K562 (cell line): ENCODE measurements at places on chromosomes 1 and 21.

DNA sequence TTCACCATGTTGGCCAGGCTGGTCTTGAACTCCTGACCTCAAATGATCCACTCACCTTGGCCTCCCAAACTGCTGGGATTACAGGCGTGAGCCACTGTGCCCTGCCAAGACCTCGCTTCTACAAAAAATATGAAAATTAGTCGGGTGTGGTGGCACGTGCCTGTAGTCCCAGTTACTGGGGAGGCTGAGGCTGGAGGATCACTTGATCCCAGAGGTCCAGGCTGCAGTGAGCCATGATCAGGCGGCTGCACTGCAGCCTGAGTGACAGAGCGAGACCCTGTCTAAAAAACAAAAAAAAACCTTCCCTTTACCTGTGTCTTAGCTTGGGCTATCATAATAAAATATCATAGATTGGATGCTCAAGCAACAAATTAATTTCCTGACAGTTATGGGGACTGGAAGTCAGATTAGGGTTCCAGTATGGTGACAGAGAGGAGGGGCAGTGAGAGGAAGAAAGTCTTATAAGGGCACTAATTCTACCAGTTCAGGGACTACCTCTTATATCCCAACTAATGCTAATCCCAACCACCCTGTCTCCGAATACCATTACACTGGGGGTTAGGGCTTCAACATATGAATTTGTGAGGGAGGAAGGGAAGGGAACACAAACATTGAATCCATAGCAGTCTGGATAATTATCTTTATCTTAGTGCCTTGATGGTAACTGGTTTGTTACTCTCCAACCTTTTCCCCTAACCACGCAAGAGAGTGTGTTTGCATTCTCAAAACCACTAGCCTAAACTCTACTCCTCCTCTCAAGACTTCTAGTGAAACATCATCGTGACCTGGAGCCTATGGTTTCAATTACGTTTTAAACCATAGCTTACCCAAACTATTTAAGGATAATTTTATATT lies 1.0 kb upstream of the NAXE start:
- DNase-seq: no peak

DNA sequence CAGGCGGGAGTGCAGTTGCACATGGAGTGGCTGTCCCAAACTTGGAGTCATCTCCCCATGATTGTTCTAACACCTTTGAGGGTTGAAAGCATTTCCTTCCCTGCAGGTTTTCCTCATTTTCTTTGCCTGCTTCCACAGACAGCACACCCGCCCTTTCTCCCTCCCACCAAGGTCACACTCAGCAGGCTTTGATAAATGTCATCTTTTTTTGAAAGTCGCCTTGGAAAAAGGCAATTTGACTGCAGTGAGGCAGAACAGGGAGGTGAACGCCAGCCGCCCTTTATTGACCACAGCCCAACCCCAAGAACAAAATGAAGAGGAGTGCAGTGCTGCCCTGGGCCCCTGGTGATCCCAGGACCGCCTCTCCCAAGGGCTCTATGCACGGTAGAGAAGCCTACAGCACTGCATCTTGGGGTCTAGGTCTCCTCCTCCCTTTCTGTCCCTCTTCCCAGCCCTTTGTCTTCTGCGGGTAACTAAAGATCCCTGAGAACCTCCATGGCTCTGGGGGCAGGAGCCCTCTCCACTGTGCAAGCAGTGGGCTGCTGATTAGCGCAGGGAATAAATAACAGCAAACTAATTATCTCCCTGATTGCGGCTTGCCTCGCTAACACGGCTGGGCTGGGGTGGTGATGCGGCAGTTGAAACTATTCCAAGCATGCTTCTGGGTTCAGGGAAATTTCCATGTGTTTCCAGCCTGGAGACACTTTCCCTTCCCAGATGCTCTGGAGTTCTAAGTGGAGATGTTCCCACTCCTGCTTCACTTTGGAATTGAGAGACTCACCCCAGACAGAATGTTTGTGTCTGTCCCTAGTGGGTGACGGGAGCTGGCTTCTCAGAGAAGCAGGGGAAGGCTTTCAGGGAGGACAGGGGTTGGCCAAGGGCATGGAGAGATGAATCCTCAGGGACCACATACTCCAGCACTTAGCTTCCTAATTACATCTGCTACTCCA lies 11.8 kb upstream of the AMIGO1 start:
- no peak for DNase-seq

- no peak for DNase-seq
These were observed 92.6 kb upstream of the NGF start for GRCh38 chr1:115430441-115431158.

- DNase-seq: no peak
These were observed 257.2 kb downstream of the PLPP3 start for GRCh38 chr1:56322211-56322610.

- no peak for DNase-seq
These were observed 41.6 kb upstream of the RGS4 start for GRCh38 chr1:163027610-163028009.

GRCh38 chr1:228045871-228046270 lies 36.6 kb upstream of the ARF1 start:
- no peak for DNase-seq
